Stimulated activated naive CD8-positive, alpha-beta T cell treated with anti-CD3 and anti-CD28 coated beads, Interleukin-15, Interleukin-2, amounts not matched to agents 100 U/mL and 50 U/mL, for 24 hours (primary cell): ENCODE measurements at places on chromosomes 5 and 9.

GRCh38 chr9:123796094-123796493, 133.8 kb downstream of the DENND1A start:
- no peak for DNase-seq

- no peak for DNase-seq
Measured at GRCh38 chr5:16600397-16600796, 16.4 kb downstream of the RETREG1 start.

DNA sequence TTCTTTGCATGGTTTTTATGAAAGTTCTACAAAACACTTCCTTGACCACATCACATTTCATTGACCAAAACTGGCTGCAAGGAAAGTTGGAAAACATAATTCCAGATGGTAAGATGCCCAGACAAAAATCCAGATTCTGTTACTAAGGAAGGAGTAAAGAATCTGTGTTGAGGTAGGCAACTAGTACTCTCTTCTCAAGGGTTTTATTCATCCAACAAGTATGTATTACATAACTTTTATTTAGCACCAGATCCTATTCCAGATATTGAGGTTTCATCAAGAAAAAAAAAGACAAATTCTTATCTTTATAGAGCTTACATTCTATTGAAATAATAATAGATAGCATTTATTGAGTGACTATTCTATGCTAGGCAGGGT, 43.2 kb upstream of the UGCG start:
- no peak for DNase-seq

GRCh38 chr5:66122379-66123034, 21.6 kb upstream of the SREK1 start:
- no peak for DNase-seq

DNA sequence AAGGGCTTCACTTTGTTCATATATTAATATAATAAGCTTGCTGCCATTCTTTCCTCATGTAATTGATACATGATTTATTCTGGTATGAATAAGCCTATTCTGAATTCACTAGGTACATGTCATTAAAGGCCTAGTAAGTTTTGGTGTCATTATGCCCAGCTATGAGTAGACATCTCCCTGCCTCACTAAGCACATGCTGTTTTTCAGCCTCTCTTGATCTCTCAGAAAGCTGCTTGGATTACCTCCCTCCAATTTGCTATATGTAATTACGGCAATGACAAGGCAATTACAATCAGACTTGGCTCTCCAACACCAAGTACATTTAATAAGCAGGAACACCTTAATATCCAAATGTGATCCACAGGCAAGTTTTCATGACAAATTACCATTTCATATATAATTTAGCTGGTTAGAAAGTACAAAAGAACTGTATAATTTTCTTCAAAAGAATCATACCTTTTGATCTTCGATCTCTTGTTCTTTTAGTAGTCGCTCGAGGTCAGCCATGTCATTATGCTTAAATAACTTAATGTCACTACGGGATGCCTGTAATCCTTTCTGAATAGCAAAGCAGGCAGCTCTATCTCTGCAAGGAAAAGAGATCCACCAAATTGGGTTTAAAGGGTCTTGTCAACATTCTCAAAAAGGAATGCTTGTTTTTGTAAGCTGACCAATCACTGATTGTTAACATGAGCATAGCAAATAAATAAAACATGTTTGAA, 56.3 kb downstream of the SPTLC1 start:
- DNase-seq, result no peak

- DNase-seq, result no peak
Measured at GRCh38 chr9:10678010-10678409, 65.2 kb upstream of the PTPRD start.

- DNase-seq, result no peak
Measured at GRCh38 chr9:98330831-98331230, 75.4 kb upstream of the TBC1D2 start.

DNA sequence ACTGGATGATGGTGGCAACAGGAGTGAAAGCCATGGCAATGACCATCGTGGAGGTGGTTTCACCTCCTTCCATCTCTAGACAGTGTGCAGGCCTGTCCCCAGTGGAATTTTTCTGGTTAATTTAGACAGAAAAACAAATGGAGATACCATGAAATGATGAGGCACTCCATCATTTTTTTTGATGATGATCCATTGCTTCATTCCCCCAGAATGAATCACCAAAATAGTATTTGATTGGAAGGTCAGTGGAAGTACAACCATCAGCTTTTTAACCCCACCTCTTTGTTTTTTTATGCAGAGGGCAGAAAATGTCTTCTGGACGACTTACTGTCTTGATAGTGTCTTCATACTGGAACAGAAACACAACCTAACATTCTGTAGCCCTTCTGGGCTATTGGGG, 42.6 kb upstream of the ADRA1B start:
- no peak for DNase-seq

DNA sequence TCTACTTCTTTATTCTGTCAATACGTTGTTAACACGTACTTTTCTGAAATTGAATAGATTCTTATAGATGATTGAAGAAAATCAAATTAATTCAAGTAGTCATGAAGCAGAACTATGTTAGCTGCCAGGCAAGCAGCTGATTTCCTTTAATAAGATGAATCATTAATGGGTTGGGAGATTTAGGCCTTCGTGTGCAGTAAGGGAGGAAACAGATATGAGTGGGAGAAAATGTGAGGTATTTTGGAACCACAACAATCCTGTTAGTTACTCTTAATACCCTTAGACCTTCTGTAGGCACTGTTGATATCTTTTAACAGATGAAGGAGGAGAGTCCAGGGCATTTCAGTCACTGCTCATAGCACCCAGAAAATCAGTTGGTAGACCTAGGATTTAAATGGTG, 121.0 kb downstream of the AOPEP start:
- DNase-seq, result no peak

- peak; percentile 67 for DNase-seq
Measured at GRCh38 chr9:130433168-130433946, 11.4 kb upstream of the ASS1 start.

DNA sequence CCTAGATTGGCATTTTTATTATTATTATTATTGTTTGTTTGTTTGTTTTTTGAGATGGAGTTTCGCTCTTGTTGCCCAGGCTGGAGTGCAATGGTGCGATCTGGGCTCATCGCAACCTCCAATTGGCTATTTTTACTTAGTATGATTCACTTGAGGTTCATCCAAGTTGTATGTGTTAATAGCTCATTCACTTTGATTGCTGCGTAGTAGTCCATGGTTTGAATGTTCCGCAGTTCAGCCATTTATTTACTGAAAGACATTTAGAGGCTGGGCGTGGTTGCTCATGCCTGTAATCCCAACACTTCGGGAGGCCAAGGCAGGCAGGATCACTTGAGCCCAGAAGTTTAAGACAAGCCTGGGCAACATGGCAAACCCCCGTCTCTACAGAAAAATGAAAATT, 22.6 kb upstream of the MELK start:
- DNase-seq, result no peak
